ENCODE measurements at places on chromosomes 1 and 21. TPM values are rescaled to one million over a fixed set of nuclear protein-coding genes. Genes with fewer than 3 reads are reported as not detected.

MROH7 gene
- not detected for total RNA-seq

FAM151A gene
- not detected for total RNA-seq

SLFNL1 gene
- total RNA-seq, result 0.20 TPM

TXNIP gene
- 126 TPM for total RNA-seq

- no peak for DNase-seq
- H3K27ac ChIP-seq, result no peak overlapping the region
- H3K27me3 ChIP-seq, result no peaks in the 10 kb centered on the region
- H3K4me3 ChIP-seq, result no peak overlapping the region
Measured at GRCh38 chr1:92117526-92117925, 37.4 kb downstream of the BTBD8 start.

- H3K27me3 ChIP-seq, result peaks cover 2% of the 10 kb centered on the region
- no peak for DNase-seq
- H3K4me3 ChIP-seq, result no peak overlapping the region
- H3K27ac ChIP-seq, result no peak overlapping the region
- H3K36me3 ChIP-seq, result peaks cover 4% of the 10 kb centered on the region
Measured at GRCh38 chr1:7615138-7615537, 156.0 kb upstream of the VAMP3 start.

DNA sequence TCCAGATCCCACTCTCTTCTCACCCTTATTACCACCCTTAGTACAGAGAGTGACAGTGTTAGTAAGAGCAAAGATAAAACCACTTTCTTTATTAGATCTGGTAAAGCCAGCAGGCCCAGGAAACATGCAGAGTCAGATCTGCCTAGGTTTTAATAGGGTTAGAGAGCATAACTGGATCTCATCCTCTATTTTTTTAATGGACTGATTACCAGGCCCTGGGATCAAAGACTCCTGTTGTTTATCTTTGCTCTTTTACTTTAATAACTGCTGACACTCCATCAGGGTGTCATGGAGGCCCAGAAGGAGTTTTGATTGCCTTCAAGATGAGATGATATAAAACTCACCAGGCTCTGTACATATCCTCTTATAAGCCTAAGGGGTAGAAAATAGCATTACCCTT lies 45.3 kb upstream of the RGS5 start:
- H3K4me3 ChIP-seq, result no peak overlapping the region
- H3K36me3 ChIP-seq, result no peaks in the 10 kb centered on the region
- peaks cover 2% of the 10 kb centered on the region for H3K4me1 ChIP-seq
- no peaks in the 10 kb centered on the region for H3K27me3 ChIP-seq

GRCh38 chr1:87450615-87451209 lies 122.0 kb downstream of the LMO4 start:
- no peak overlapping the region for H3K4me3 ChIP-seq
- peaks cover 2% of the 10 kb centered on the region for H3K27me3 ChIP-seq
- H3K27ac ChIP-seq, result no peak overlapping the region
- no peaks in the 10 kb centered on the region for H3K4me1 ChIP-seq
- no peaks in the 10 kb centered on the region for H3K36me3 ChIP-seq
- DNase-seq, result no peak

GRCh38 chr1:41293779-41294178 lies 51.7 kb upstream of the SCMH1 start:
- H3K36me3 ChIP-seq, result peaks cover 7% of the 10 kb centered on the region
- DNase-seq, result no peak
- no peak overlapping the region for H3K4me3 ChIP-seq
- H3K27me3 ChIP-seq, result peaks cover 10% of the 10 kb centered on the region
- H3K4me1 ChIP-seq, result peaks cover 28% of the 10 kb centered on the region

DNA sequence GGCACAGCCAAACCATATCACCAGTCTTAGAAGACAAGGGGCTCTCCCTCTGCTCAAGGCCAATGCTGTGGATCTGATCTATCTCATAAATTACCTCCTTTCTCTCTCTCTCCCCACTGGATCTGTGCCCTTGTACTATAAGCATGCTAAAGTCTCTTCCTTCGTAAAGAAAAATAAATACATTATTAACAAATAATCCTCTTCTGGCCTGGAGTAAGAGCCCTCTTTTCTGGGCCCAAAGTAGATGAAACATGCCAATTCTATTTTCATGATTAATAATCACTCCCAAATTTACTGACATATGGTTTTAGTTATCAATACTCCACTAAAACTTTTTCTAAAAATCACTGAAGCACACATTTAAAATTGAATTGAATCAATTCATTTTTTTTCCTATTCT lies 889.7 kb downstream of the ADGRL2 start:
- no peak for DNase-seq
- H3K27ac ChIP-seq, result no peak overlapping the region
- no peaks in the 10 kb centered on the region for H3K27me3 ChIP-seq
- H3K4me1 ChIP-seq, result no peaks in the 10 kb centered on the region
- peaks cover 5% of the 10 kb centered on the region for H3K36me3 ChIP-seq
- H3K4me3 ChIP-seq, result no peak overlapping the region

GRCh38 chr1:94463765-94464330 lies 45.7 kb downstream of the ABCD3 start:
- no peak overlapping the region for H3K4me3 ChIP-seq
- DNase-seq, result no peak
- peaks cover 1% of the 10 kb centered on the region for H3K27me3 ChIP-seq
- H3K36me3 ChIP-seq, result peaks cover 16% of the 10 kb centered on the region
- H3K4me1 ChIP-seq, result no peaks in the 10 kb centered on the region

- peaks cover 26% of the 10 kb centered on the region for H3K4me1 ChIP-seq
- DNase-seq, result peak; percentile 4
- H3K27ac ChIP-seq, result no peak overlapping the region
- H3K36me3 ChIP-seq, result peaks cover 13% of the 10 kb centered on the region
- H3K4me3 ChIP-seq, result no peak overlapping the region
- peaks cover 3% of the 10 kb centered on the region for H3K27me3 ChIP-seq
Measured at GRCh38 chr21:42563261-42563660, 49.6 kb downstream of the SLC37A1 start.

DNA sequence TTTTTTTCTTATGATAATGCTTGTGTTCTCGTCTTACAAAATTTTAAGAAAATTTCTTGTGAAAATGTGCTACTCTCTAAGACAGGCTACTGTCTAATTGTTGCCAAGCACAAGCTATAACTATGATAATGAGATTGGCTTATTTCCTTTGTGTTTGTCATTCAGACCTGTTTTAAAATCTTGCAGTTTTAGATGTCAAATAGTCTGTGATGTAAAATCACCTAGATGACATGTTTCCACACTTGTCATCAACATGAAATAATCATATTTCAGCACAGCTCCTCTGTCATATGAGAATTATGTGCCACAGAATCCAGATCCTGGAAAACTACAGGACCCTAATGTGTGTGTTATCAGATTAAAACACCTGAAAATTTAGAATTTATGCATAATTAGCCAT lies 539.7 kb downstream of the USP25 start:
- DNase-seq, result no peak
- H3K36me3 ChIP-seq, result no peaks in the 10 kb centered on the region
- no peak overlapping the region for H3K27ac ChIP-seq
- no peak overlapping the region for H3K4me3 ChIP-seq

DNA sequence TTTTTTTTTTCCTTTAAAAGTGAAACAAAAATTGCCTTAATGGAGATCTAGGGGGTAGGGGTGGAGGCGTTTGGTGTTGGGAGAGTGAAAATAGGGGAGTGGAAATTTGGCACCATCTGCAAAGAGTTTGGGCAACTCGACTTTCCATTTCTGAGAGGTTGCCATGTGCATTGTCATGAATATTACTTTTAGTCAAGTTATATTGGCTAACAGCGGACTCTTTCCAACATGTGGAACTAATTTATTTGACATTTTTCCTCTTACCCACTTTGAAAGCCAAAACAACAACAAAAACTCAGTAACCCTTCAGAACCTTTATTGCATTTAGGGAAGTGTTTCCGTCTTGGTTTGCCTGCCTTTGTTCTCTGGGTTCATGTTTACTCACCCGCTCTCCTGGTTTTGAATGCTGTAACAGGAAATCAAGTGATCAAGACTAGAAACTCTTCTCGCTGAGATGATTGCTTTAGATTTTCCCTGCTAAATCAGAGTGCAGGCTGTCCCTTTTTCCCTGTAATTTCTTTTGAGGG lies 70.4 kb downstream of the CACHD1 start:
- no peaks in the 10 kb centered on the region for H3K27me3 ChIP-seq
- H3K4me1 ChIP-seq, result peaks cover 30% of the 10 kb centered on the region
- no peak overlapping the region for H3K27ac ChIP-seq
- no peak overlapping the region for H3K4me3 ChIP-seq
- no peaks in the 10 kb centered on the region for H3K36me3 ChIP-seq

Measured in glutamatergic neuron (in vitro differentiated cells).